ENCODE measurements at places on chromosomes 1 and 21.

- DNase-seq = no peak
These were observed 23.9 kb downstream of the VAV3 start for GRCh38 chr1:107941123-107941522.

- DNase-seq = no peak
These were observed 89.5 kb downstream of the KCNJ15 start for GRCh38 chr21:38346286-38346685.

- no peak for DNase-seq
These were observed 176.5 kb downstream of the RERE start for GRCh38 chr1:8640950-8641349.

GRCh38 chr1:96730574-96731298 lies 9.2 kb downstream of the PTBP2 start:
- DNase-seq = no peak

- DNase-seq = peak; percentile 51
These were observed 551 bp downstream of the ZRANB2 start for GRCh38 chr1:71080230-71080738.

- peak; percentile 19 for DNase-seq
These were observed 136.7 kb downstream of the MATN1 start for GRCh38 chr1:30586671-30587070.
